Cardiac septum (tissue), 1 donor: ENCODE measurements at places on chromosomes 16 and 17. TPM values are rescaled to one million over a fixed set of nuclear protein-coding genes. Genes with fewer than 3 reads are reported as not detected.

Gene GABARAP
- total RNA-seq = 449 TPM

Gene SCIMP
- 0.62 TPM for total RNA-seq

Gene LAT
- 2.0 TPM for total RNA-seq

Gene RUNDC3A
- total RNA-seq = 0.97 TPM

Gene TBC1D3
- not detected for total RNA-seq

Gene BAIAP3
- total RNA-seq = 3.8 TPM

Gene CHAD
- total RNA-seq = 0.30 TPM

Gene SMPD3
- total RNA-seq = not detected

Gene UQCRC2
- 713 TPM for total RNA-seq

Gene AIPL1
- not detected for total RNA-seq
